ENCODE measurements at places on chromosomes 7 and 10.

DNA sequence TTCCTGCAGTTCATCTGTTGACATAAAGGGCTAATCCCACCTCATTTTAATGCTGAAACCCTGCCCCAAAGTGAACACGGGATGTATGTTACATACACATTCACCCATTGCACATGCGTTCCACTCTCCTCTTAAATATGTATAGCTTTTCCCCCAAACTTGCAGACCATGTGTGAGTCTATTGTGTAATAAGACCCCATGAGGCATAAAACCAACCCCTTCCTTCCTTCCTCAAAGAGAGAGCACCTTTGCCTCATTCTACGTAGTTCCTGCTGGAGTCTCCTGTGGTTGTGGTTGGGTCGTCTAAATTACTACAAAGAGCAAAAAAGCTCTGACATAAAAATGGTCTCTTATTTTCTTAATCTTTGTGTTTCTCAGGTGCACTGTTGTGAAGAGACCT lies 345.7 kb upstream of the KLF6 start:
- no peak for DNase-seq

DNA sequence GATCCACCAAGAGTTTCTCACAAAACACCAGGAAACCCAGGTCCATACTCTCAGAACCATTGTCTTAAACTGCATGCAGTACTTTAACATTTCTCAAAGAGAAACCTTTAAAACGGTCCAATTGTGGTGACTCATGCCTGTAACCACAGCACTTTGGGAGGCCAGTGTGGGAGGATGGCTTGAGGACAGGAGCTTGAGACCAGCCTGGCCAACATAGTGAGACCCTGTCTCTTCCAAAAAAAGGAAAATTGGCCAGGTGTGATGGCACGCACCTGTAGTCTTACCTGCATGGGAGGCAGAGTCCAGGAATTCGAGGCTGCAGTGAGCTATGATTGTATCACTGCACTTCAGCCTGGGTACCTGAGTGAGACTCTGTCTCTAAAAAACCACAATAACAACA lies 97.5 kb upstream of the OIT3 start:
- no peak for DNase-seq

DNA sequence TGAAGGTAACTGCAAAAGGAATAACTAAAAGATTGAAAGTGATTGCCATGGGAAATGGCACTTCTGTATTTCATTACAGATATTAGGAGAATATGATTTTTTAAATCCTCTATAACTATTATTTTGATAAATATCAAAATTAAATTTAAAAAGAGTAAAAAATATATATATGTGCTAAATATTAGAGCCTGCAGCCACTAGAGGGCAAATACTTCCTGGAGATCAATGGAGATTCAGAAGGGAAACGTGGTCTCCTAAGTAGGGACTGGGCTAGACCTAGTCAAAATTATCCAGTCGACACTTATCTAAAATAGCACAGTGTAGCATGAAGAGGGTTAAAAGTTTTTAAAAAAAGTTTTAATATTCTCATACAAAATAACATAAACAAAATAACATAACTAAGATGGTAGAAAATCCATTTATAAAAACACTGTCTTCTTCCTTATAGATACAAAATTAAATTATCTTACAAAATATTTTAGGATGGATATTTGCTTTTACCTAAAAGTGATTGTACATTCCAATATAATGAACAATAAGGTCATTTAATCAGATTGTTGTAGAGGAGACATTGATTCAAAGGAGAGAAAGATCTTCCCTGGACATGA lies 434.3 kb downstream of the MDFIC start:
- no peak for DNase-seq

DNA sequence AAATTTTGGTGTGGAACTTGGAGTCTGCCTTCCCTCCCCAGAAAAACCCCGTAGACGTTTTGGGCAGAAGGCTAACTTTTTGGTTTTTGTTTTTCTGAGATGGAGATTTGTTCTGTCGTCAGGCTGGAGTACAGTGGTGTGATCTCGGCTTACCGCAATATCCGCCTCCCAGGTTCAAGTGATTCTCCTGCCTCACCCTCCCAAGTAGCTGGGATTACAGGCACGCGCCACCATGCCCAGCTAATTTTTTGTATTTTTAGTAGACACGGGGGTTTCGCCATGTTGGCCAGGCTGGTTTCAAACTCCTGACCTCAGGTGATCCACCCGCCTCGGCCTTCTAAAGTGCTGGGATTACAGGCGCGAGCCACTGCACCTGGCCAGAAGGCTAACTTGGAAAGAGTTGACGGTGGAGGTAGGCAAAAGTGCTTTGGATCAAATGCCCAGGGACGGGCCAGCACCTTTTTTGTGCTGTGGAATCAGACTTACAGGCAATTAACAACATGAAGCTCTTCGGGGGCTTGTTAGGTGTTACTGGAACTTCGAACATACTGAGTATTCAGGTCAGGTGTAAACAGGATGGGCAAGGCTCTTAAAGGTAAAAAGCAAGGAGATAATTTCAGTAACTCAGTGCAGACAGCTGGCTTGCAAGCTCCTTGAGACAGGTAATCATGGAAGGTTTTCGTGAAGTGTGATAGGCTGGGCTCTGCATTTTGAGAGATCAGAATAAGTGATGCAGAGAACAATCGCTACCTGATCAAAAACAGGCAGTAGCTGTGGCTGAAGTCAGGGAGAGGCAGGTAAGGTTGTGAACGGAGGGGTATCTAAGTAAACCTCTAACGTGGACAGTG lies 1.8 kb downstream of the PPP1R35 start:
- DNase-seq = no peak

- DNase-seq = no peak
Measured at GRCh38 chr7:141178486-141179135, 104.7 kb downstream of the TMEM178B start.

DNA sequence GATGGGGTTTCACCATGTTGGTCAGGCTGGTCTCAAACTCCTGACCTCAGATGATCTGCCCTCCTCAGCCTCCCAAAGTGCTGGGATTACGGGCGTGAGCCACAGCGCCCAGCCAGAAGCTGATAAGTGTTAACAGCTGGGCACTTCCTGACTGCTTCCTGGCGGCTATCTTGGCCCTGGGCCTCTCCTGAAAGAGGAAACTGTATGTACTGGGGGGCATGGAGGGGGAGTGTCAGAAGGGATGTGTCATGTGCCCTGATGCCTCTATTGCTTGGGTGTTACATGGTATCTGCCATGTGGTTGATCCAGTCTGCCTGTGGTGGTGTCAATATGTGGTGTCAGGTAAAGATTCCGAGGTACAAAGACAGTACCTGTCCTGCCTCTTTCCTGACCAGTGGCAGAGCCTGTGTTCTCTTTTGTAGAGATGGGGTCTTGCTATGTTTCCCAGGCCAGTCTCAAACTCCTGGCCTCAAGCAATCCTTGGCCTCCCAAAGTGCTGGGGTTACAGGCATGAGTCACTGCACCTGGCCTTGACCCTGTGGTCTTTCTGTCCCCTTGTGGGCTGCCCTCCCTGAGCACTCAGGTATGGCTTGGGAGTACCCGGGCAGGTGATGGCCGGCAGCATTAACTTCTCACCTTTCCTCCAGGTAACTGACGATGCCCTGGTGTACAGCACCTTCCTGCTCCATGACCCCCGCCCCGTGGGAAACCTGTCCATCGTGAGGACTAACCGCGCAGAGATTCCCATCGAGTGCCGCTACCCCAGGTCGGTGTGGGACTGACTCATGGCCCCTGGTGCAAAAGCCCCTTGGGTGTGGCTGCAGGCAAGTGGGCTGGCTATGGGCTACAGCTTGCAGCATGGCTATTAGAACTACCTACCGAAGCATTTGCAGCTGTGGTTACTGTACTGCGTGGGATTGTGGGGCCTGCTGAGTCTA lies 4.4 kb downstream of the ZP3 start:
- no peak for DNase-seq

- DNase-seq = no peak
Measured at GRCh38 chr10:20004087-20004523, 187.9 kb downstream of the PLXDC2 start.

GRCh38 chr10:29479981-29480954 lies 154.5 kb downstream of the SVIL start:
- DNase-seq = no peak

- no peak for DNase-seq
Measured at GRCh38 chr10:5840314-5841307, 27.4 kb upstream of the GDI2 start.

GRCh38 chr7:109772161-109772560 lies 1202.5 kb downstream of the DNAJB9 start:
- DNase-seq = no peak

DNA sequence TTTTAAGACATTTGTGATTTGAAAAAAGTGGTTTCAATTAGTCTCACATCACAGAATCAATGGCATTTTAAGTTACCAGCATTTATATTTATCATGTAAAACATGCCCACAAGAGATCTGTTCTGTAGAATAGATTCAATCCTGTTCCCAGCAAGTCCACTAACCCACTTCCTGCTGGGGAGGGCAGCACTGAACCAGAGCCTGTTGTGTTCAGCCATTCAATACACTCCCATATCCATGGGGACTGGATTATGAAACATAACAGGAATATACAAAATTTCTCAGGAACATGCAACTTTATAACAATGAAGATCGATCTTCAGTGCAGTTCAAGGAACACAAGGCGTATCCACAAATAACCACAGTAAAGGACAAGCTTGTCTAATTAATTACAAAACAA lies 24.4 kb upstream of the ANK3 start:
- DNase-seq = no peak

DNA sequence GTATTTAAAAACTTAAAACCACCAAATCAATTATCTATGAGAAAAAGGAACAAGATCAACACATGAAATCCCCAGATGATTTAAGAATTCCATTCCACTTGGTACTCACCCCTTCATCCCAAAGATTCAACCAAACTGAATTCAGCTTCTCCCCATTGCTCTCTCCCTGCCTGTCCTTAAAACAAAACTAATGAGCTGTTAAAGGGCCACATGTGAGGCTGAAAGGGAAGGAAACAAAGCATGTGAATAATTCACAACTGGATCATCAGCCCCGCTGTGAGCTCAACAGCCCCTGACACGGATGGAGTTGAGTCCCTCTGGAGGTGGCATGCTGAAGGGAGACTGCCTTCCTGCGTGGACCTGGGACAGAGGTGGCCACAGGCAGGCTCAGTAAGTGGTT lies 32.9 kb downstream of the VOPP1 start:
- DNase-seq = no peak

DNA sequence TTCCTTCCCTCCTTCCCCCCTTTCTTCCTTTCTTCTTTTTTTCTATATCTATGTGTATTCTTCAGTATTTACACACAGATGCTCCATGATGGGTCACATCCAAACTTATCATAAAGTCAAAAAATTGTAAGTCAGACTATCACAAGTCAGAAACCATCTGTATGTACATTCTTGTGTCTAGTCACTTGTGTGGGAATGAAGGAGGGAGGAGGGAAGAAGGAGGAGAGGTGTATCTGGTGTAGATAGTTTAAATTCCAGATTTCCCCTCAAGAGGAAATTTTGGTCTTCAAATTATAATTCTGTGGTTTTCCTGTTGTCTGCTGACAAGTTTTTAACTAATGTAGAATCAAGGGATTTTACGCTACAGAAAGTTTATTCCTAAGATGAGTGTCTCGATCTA lies 287.2 kb downstream of the ETV1 start:
- DNase-seq = no peak

- no peak for DNase-seq
Measured at GRCh38 chr10:76111986-76112825, 680.8 kb downstream of the LRMDA start.

- DNase-seq = no peak
Measured at GRCh38 chr7:22179442-22179879, 177.5 kb downstream of the RAPGEF5 start.

- no peak for DNase-seq
Measured at GRCh38 chr7:55254596-55255495, 110.3 kb upstream of the LANCL2 start.

DNA sequence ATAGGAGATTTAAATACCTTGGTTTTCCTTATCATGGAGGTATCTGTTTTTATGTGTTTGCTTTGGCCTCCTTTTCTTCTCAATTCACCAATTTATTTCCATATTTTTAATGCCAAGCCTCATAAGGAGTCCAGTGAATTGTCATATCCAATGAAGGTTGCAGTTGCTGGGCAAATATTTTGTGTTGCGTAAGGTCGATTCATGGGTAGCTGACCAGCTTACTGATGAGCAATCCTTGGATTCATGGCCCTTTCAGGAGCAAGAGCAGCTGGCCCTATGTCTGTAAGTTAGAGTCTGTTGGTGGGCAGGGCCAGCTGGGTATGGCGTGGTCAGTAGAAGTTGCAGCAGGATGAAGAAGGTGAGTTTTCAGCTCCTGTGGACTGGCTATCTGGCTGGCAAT lies 182.9 kb downstream of the PFKFB3 start:
- DNase-seq = no peak

GRCh38 chr10:88082806-88083596 lies 219.6 kb downstream of the PTEN start:
- DNase-seq = no peak

DNA sequence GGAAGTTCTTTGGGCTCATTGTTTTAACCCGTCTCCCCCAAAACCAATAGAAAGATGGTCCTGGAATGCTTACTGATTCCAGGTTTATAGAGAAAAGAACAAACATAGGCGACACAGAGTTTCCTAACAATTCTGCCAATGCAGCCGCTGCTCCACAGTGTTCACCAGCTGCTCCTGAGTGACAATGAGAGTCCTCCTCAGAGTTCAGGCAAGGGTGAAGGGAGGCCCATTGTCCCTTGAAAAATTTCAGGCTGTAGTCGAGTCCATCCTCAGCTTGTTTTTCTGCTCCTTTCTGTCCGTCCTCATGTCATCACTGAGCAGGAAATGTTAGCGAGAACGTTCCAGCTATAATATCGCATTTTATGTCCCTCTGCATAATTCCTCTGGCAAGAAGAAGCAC lies 537.6 kb downstream of the TCERG1L start:
- no peak for DNase-seq

- DNase-seq = no peak
Measured at GRCh38 chr7:108875139-108875538, 305.5 kb downstream of the DNAJB9 start.

DNA sequence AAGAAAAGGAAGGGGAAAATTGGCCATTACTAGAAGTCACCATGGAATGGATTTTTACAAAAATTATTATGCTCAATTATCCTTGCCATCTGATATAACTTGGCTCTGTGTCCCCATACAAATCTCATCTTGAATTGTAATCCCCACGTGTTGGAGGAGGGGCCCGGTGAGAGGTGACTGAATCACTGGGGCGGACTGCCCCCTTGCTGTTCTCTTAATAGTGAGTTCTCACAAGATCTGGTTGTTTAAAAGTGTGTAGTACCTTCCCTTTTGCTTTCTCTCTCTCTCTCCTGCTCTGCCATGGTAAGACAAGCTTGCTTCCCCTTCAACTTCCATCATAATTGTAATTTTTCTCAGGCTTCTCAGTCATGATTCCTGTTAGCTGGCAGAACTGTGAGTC lies 1023.6 kb downstream of the XPNPEP1 start:
- no peak for DNase-seq

DNA sequence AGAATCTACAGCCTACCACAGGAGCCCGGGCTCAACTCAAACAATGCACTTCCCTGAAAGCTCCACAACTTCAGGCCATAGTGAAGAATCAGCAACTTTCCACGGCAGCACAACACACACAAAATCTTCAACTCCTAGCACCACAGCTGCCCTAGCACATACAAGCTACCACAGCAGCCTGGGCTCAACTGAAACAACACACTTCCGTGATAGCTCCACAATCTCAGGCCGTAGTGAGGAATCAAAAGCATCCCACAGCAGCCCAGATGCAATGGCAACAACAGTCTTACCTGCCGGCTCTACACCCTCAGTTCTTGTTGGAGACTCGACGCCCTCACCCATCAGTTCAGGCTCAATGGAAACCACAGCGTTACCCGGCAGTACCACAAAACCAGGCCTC lies 22.3 kb downstream of the MUC12 start:
- no peak for DNase-seq

- DNase-seq = no peak
Measured at GRCh38 chr10:52864201-52865106, 91.9 kb upstream of the MBL2 start.

- DNase-seq = no peak
Measured at GRCh38 chr7:96996958-96997511, 8.3 kb upstream of the DLX6 start.

Measured in stimulated activated CD8-positive, alpha-beta memory T cell treated with anti-CD3 and anti-CD28 coated beads, Interleukin-7, amount 100 ng/mL, for 4 hours (primary cell).